ENCODE measurements at places on chromosomes 1 and 21.
A peak's percentile ranks its signal among the peaks of the same experiment; 100 is the strongest.

DNA sequence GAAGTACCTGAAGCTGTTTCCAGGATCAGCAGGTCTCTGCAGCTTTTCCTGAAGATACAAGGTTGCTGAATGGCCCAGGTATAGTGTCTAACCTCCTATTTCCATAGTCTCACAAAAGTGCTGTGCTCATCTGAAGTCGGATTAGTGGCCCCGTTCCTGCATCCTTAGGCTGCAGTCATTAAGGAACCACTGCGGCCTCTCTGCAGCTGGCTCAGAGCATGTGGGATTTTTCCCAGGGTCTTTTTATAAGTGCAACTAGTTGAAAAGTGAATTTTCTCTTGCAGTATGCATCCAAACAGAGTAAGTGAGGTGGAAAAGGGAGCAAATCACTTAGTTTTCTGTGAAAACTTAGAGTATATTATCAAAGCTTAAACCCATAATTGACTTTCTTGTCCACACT is 565.3 kb upstream of the NEGR1 start:
- DNase-seq: no peak

DNA sequence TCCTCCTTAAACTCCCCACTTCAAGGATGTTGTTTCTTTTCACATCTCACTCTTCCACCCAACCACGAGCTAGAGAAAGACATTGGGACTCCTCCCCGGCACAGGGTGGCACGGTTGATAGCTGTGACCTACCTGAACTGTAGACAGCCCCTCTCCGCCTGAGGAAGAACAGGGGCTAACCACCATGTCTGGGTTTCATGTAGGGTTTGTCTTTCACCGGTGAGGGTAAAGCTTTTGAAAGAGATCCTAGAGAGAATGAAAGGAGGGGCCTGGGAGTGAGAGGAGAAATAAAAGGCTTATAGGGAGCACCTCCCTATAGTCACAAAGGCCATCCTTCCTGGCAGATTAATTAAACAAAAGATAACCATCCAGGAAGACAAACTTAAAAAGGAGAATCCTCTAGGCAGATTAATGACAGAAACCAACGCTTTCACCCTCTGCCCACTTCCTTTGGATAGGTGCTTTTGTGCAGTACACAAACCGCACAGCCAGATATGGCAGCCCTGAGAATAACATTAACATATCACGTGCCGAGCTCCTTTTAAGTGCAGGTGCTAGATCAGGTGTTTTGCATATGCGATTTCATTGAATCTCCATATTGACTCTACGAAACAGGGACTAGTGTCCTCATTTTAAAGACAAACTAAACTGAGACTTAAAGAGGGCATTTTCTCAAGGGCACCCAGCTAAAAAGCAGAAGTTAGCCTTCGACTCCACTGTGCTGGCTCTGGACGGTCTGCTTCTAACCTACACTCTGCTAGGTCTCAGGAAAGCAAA is 178.1 kb upstream of the RUNX1 start:
- DNase-seq: no peak

DNA sequence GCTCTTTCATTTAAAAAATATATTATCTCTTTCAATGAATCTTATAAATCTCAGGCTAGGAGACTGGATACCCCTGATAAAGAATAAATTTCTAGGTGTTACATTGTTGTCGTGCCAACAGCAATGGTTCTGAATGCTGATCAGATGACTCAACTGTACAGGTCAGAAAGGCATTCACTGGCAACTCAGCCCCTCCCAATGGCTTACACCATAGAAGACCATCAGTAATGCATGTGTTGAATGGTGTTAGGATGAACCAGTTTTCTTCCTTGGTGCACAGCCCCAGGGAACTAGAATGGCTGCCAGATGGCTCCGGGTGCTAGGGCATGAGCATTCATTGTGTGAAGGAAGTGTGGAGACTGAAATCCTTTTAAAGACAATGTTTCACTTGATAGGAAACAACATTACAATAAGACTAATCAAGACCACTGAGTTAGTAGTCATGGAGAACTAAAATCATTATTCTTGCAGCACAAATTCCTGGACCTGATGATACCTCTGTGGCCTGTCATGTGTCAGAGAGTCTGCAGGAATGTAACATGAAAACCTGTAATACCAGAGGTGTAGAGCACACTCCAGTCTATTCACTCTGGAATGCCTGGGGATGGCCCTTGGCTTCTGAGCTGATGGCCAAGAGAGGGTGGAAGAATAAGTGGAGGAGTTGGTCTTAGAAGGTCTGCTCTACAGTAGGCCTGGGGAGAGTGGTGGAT is 187.7 kb upstream of the LMO4 start:
- DNase-seq: peak; percentile 31

DNA sequence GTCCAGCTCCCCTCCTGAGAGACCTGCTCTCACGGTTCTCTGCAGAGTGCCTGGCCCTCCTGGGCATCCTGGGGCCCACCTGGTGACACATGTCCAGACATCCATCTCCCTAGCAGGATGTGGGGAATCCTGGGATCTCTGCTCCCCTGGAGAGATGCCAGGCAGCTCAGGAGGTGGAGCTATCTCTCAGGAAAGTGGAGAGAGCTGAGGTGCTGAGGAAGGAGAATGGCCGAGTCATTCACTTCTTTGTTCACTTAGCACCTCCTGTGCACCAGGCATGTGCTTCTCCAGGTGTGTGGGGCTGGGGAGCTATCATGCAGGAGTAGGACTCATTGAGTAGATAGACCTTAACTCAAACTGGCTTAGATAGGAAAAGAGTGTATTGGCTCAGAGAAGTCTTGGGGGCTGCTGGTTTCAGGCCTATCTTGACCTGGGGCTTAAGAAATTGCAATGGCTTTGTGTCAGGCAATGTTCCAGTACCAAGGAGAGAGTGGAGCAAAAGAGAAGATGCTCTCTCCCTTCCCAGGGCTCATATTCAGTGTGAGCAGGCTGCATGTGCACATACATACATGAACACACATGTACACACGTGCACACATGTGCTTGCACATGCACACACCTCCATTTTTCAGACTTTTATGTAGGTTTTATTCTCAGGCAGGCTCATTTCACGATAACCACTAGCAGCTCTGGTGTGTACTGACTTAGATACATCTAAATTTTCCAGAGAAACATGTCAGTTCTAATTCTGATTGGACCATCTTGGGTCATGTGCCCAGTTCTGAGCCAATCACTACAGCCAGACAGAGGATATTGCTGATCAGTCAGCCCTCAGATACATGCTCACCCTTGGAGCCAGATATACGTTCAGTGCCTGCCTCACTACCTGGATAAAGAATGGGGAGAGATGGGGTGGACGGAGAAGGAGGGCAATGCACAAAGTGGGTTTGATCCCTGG is 437.6 kb downstream of the PTPRU start:
- DNase-seq: no peak

- no peak for DNase-seq
Measured at GRCh38 chr1:243293941-243294722, 38.3 kb downstream of the SDCCAG8 start.

DNA sequence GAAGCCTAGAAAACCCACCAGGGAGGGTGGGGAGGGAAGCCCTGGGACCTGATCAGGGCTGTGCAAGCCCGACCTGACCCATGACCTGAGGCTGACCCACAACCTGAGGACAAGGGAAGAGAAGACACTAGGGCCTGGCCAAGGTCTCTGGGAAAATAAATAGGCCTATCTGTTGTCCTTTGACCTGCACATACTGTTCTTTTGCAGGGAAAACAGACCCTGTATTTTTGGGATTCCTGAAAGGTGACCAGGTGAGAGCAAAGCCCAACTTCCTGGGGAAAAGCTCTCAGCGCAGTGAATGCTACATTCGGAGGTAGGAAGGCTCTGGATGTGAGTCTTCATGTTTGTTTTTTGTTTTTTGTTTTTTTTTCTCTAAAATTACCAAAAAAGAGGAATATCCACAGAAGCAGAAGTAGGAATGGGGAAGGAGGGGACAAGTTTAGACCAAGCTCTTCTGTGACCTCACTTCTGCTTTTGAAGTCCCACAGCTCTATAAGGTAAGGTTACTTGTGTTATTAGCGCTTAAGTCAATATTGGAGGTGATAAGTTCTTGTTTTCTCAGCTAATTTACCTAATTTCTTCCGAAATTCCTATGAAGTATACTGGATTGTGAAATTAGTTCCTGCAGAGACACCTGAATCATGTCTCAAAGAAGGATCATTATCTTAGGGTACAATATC is 26.2 kb upstream of the LYST start:
- DNase-seq: no peak

- no peak for DNase-seq
Measured at GRCh38 chr1:1402072-1402900, 3.2 kb upstream of the CCNL2 start.

- no peak for DNase-seq
Measured at GRCh38 chr1:53871221-53871620, 18.4 kb downstream of the YIPF1 start.

Data from HS-27A (cell line).